ENCODE measurements at places on chromosomes 7 and 10.

DNA sequence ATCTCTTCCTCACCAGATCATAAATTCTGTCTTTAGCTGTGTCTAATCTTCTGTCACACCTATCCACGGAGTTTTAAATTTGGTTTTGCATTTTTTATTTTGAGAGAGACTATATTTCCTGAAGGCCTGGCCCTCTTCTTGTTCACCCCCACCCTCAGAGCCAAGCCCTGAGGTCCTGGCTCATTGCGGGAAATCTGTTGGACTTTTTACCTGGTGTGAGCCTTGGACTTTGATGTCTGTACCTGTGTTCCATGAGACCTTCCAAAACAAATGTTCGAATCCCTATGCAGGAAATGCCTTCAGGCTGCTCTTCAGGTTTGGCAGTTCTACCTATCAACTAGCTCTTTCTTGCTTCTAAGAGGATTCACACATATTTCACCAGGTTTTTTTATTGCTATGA, 175.2 kb upstream of the GRB10 start:
- DNase-seq = no peak

- no peak for DNase-seq
Measured at GRCh38 chr10:64086083-64086767, 565.0 kb downstream of the REEP3 start.

GRCh38 chr7:40848541-40849221, 713.9 kb downstream of the SUGCT start:
- no peak for DNase-seq

GRCh38 chr10:122515588-122516231, 44.8 kb upstream of the DMBT1 start:
- no peak for DNase-seq

DNA sequence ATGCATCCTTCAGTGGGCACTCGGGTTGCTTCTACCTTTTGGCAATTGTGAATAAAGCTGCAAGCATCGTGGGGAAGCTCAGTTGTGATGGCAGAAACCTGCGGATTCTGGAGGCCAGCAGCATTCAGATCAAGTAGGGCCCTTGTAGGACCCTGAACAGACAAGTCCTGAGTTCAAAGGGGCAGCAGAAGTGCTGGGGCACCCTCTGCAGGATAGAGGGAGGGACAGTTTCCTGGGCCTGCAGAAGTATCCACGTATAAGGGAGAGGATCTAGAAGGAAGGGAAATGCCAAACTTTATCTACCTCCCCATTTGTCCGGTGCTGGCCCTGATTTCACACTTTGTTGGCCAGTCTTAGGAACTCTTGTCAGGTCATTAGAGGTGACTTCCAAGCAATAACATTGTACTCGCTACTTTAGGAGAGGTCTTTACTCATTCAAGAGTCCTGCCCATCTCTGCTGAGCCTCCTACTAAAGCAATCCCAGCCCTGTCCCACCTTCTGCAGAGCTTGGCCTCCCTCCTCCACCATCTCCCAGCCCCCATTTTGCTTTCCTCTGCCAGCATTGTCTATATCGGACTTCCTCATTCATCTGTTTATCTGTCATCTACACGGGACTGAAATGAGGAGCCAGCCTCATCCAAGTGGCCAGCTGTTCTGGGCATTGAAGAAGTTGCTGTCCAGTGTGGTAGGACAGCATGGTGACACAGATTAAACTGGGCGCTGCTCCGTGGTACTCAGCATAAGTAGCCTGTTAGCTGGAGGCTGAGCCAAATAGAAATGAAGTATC, 26.6 kb upstream of the R3HCC1L start:
- DNase-seq = no peak

- DNase-seq = peak; percentile 72
Measured at GRCh38 chr10:30199376-30200016, 140.1 kb upstream of the JCAD start.

GRCh38 chr10:89478085-89478738, 57.2 kb downstream of the SLC16A12 start:
- DNase-seq = no peak

DNA sequence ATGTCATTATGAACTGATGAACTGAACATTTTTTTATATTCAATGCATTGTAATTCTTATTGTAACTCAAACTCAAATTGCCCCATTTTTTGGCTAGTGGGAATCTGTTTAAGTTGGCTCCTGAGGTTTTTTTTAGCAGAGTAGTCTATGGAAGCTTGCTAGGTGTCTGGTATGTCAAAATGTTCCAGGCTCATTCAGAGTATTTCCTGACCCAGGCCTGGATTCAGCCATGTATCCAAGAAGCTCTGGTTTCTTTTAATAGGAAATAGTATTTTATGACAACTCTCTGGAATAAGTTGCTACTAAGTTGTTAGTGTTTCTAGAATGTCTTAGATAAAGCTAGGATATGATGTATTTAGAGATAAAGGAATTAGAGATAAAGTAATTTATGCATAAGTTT, 288.0 kb downstream of the ARL4A start:
- no peak for DNase-seq

DNA sequence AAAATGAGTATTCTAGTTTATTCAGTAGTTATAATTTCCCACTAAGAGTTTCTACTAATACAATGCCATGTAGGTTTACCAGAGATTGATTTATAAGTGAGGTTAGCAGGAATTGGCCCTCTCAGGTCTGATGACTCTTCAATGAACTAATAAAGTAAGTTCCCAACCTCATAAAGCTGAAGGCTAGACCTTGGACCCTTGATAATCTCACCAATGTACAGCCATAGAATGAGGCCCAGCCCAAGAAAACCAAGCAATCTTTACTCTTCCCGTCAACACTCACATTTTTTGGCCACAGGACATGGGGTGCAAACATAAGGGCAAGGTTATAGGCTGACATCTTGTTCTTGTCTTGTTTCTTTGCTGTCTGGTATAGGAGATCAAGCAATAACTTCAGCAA, 33.3 kb downstream of the ARHGAP19 start:
- DNase-seq = no peak

DNA sequence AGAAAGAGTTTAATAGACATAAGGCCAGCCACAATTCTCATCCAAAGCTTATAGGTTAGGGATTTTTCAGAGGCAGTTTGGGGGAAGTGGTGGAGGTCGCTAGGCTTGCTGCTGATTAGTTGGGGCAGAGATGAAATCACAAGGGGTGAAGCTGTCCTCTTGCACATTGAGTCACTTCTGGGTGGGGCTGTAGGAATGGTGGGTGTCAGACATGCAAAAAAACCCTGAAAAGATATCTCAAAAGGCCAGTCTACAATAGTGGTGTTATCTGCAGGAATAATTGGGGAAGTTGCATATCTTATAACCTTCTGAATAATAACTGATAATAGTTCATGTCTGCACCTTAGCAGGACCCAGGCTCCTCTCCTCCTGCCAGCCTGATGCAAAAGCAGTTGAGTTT, 2.1 kb downstream of the FAM24B start:
- DNase-seq = no peak

GRCh38 chr7:157928171-157928794, 591.5 kb downstream of the DNAJB6 start:
- DNase-seq = no peak

- DNase-seq = no peak
Measured at GRCh38 chr10:50417486-50417885, 166.2 kb upstream of the ASAH2 start.

GRCh38 chr10:3085785-3086567, 18.6 kb downstream of the PFKP start:
- DNase-seq = no peak

- DNase-seq = no peak
Measured at GRCh38 chr10:132036153-132036886, 29.4 kb upstream of the JAKMIP3 start.

DNA sequence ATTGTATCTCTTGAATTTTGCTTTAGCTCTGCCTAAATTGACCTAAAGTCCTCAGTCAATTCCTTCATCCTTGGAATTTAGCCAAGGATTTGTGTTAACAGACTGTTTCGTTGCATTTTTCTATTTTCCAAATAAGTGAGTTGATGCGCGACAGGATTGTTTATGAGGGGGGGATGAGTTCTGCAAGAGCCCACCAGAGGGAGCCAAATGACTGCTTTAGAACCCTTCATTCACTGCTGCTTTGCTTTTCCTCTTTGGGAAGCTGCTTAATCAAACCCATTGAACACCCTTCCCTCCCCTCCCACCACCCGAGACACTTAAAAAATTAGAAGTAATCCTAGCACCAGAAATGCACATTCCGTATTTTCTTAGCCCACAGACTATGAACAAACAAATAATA, 33.7 kb upstream of the PTF1A start:
- peak; percentile 76 for DNase-seq

DNA sequence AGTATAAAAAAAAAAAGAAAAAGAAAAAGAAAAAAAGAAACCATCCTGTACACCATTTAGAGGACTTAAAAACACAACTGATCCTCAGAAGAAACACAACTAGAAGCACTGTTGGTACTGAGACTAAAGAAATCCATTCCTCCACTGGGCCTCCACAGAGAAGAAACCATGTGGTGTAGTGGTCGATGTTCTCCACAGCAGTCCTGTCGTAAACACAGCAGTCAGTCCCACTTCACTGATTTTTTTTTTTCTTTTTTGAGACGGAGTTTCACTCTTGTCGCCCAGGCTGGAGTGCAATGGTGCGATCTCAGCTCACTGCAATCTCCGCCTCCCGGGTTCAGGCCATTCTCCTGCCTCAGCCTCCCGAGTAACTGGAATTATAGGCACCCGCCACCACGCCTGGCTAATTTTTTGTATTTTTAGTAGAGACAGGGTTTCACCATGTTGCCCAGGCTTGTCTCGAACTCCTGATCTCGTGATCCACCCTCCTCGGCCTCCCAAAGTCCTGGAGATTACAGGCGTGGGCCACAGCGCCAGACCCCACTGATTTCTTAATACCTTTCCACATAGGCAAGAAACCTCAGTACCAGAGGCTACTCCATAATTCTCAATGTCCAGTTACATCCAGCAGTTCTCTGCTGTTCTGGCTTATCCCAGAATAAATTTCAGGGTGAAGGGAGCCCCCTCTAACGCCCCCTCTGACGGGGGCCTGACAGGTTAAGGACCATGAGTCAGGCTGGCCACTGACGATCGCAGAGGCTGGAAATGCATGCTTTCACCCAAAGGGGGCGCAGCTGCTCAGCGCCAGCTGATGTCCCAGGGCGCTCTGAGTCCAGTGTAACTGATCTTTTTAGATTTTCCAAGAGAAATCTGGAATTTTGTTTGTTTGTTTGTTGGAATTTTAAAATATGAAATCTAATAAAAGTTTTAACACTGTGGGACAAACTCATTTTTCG, 24.8 kb upstream of the FFAR4 start:
- no peak for DNase-seq

DNA sequence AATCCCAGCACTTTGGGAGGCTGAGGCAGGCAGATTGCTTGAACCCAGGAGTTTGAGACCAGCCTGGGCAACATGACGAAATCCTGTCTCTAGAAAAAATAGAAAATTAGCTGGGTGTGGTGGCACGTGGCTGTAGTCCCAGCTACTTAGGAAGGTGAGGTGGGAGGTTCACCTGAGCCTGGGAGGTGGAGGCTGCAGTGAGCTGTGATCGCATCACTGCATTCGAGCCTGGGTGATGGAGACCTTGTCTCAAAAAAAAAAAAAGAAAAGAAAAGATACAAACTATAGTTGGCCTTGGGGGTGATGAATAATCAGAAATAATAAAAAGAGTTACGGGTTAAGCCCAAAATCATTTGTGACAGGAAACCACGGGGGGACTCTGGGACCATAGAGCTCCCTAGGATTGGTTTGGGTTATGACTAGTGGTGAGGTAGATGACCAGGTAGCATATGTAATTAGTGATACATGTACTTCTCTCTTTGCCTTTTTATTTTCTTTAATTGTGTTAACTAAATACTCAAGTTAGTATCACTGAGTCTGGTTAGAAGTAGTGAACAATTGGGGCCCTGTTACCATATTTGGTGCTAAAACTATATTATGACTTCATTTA, 10.4 kb upstream of the ASCC1 start:
- DNase-seq = no peak

DNA sequence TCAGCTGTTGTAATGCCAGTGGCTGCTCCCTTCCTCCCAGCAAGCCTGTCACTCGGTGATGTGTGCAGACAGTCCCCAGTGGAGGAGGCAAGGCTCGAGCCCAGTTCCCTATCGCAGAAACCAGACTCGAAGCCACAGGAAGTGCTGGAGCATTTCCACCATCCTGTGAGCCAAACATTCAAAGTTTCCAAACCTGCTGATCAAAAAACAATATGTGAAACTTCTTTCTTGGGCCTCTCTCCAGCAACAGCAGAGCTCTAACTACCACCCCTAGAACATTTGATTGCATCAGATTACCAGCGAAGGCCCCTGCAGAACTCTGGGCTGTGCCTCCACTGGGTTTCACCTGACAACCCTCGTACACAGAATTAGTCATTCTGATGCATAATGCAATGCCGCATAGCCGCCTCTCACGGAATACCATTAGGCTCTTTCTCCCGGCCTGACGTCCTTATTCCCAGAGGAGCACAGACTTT, 94.0 kb downstream of the ELMO1 start:
- no peak for DNase-seq

- DNase-seq = no peak
Measured at GRCh38 chr10:18955061-18955460, 93.5 kb upstream of the MALRD1 start.

DNA sequence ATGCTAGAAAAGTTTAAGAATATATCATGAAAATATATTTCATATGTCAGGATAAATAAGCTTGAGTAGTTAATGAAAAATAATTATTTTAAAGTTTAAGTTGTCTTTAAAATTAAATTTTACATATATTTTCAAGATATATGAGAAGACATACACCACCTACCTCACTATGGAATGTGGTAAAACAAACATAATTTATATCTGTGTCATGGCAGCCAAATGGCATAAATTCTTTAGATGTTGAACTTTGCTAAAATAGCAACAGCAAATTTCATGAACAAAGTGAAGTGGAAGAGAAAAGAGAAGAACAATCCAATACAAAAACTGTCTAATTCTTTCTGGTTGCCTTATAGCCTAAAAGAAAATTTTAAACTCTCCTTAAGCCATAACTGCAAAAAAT, 39.6 kb upstream of the SLC16A12 start:
- DNase-seq = no peak

DNA sequence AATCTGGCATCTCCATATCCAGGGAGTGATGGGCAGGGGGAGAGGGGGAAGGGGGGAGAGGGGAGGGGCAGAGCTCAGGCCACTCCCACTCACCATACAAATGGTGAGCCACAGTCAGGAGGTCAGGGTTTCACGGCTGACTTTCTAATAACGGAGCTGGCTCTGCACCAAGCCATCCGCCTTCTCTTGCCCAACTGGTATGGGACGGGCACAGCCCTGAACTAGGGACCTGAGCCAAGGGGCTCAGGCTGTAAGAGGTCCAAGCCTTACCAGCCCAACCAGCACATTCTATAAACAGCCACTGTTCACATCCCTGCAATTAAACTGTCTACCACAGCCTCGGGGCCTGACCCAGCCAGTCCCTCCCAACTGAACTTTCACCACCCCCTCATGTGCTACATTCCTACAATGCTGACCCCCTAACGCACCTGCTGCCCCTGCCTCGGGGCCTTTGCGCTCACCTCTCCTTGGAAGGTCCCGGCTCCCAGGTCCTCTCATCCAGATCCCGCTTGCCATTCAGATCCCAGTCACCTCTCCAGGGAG, 32.5 kb downstream of the RGS10 start:
- DNase-seq = peak; percentile 17

DNA sequence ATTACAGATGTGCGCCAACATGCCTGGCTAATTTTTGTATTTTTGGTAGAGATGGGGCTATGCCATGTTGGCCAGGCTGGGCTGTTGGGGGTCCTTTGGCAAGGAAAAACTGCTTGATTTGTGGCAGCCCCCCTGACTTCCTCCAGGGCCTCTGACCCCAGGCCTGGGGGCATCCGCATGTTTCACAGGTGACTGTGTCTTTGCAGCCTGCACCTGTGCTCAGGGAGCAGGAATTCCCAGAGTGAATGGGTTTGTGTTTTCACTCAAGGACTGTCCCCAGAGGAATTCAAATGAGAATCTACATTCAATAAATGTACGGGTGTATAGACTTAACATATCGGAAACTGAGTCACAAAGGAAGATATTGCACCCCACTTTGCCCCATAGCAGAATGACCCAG, 11.6 kb upstream of the CLIP2 start:
- DNase-seq = no peak

Data from COLO829 (cell line).